GM23338 (cell line): ENCODE measurements at places on chromosomes 16 and 17. TPM values are rescaled to one million over a fixed set of nuclear protein-coding genes. Genes with fewer than 3 reads are reported as not detected.

Gene TLCD1
- polyA plus RNA-seq = 47.0 and 47.7 TPM in 2 replicates

Gene DNAAF8
- 0.34 TPM in 1 of 2 replicates, not detected in the other for polyA plus RNA-seq

Gene NPIPA5
- polyA plus RNA-seq = 1.8 and 2.7 TPM in 2 replicates

Gene TP53TG3
- not detected in 2 replicates for polyA plus RNA-seq

Gene TMEM238L
- polyA plus RNA-seq = not detected in 2 replicates

Gene APOH
- polyA plus RNA-seq = not detected in 2 replicates

Gene SPATA32
- polyA plus RNA-seq = 0.23 TPM in 1 of 2 replicates, not detected in the other

Gene ITGB3
- polyA plus RNA-seq = 0.07 TPM in 1 of 2 replicates, not detected in the other

Gene CCL4L2
- not detected in 2 replicates for polyA plus RNA-seq

Gene QRICH2
- 1.1 and 2.2 TPM in 2 replicates for polyA plus RNA-seq

Gene PAM16
- polyA plus RNA-seq = 283 and 331 TPM in 2 replicates

Gene CNGB1
- polyA plus RNA-seq = not detected in 2 replicates

Gene GNAO1
- 6.5 and 7.5 TPM in 2 replicates for polyA plus RNA-seq

Gene FOXC2
- 0.14 and 0.16 TPM in 2 replicates for polyA plus RNA-seq

Gene CD79B
- polyA plus RNA-seq = 1.5 and 2.5 TPM in 2 replicates

Gene ARL5C
- not detected in 2 replicates for polyA plus RNA-seq

Gene SLFN11
- polyA plus RNA-seq = 0.19 TPM in 1 of 2 replicates, not detected in the other

Gene HOXB3
- polyA plus RNA-seq = not detected in 2 replicates

Gene TAT
- polyA plus RNA-seq = 0.05 and 0.19 TPM in 2 replicates

Gene KRTAP4-1
- polyA plus RNA-seq = not detected in 2 replicates

Gene KCNJ16
- polyA plus RNA-seq = not detected in 2 replicates

Gene P2RX5
- 7.4 and 7.5 TPM in 2 replicates for polyA plus RNA-seq

Gene BTBD17
- 1.7 and 1.9 TPM in 2 replicates for polyA plus RNA-seq

Gene CDRT15L2
- not detected in 2 replicates for polyA plus RNA-seq
